Liver (tissue), 10 donors: ENCODE measurements at places on chromosomes 5 and 9. TPM values are rescaled to one million over a fixed set of nuclear protein-coding genes. Genes with fewer than 3 reads are reported as not detected.

IFNA21 gene
- not detected for total RNA-seq

DOCK8 gene
- 22.6 TPM for total RNA-seq

DIPK1B gene
- 6.4 TPM for total RNA-seq

NXNL2 gene
- not detected for total RNA-seq

WHRN gene
- 1.9 TPM for total RNA-seq

FAM153A gene
- total RNA-seq: 0.70 TPM

NPR3 gene
- total RNA-seq: 3.2 TPM

GRCh38 chr5:135999406-136000139, 29.2 kb upstream of the TGFBI start:
- DNase-seq: no peak

DNA sequence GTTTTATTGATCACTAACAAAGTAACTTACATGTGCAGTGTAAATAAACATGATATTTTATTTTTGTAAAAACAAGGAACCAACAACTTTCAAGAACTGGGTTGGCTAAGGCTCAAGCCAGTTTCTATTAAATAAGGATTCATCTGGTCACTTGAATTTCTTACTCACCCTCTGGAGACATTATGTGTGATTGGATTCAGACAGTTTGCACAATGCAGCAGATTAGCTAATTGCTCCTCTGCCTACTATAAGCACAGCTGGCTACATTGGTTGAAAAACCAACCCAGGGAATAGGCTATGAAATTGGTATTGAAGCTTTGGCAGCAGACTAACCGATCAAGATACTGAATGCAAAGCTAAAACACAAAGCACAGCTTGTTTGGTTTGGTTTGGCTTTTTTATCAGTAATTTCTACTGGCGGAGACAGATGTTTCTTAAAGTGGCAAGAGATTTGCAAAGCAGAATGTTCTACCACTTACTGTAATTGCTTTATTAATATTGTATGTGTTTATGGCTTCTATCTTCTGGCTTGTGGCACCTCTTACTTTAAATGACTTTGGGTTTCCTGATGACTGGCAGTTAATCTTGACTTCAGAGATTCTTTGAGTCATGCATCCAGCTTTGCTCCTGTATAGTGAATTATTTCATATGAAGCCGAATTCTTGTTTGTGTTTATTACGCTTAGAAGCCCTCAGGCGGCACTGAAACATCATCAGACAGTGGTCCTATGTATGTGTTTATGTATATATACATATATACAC, 231.5 kb downstream of the MPDZ start:
- no peak for DNase-seq

DNA sequence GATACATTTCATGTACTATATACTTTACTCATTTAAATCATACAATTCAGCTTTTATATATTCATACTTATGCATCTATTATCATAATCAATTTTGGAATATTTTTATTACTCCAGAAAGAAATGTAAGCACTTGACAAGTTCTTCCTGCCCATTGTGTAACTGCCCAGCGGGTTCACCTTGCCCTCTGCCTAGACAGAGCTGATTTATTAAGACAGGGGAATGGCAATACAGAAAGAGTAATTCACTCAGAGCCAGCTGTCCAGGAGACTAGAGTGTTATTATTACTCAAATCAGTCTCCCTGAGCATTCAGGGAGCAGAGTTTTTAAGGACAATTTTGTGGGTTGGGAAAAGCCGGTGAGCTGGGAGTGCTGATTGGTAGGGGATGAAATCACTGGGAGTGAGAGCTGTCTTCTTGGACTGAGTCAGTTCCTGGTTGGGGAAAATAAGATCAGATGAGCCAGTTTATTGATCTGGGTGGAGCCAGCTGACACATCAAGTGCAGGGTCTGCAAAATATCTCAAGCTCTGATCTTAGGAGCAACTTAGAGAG, 16.1 kb upstream of the SPIN1 start:
- no peak for DNase-seq

DNA sequence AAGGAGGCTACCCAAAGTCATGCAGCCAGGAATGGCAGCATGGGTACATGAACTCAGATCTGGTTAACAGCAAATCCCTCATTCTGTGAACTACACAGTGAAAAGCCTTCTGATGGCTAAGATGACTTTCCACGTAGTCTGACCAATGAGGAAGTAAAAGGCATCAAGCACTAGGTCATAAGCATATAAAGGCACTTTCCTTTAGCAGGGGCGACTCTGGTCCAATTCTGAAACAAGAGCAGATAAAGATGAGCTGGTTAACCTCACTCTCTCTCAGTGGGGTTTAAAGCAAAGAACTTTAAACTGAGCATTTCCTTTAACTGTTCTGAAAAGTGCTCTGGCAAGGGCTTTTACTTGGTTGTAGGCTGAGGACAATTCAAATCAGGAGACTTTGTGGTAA, 21.1 kb downstream of the PSMB7 start:
- DNase-seq: no peak

GRCh38 chr9:33044677-33045282, 19.7 kb downstream of the DNAJA1 start:
- DNase-seq: peak; percentile 41

DNA sequence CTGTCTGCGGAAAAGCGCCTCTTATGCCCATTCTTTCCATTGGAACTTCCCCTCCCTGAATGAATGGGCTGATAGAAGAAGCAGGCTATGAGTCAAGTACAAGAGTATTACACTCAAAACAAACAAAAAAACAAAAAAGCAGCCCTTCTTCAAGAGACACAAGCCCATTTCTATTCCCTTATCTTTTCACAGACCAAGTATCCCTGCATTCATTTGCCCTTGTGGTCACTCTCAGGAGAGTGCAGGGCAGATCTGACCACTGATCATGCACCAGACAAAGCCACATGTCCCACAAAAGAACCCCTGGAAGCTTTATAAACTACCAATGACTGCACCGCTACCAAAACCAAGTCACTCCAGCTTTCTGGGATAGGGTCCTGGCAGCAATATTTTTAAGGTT, 262.5 kb upstream of the TAS2R1 start:
- no peak for DNase-seq

DNA sequence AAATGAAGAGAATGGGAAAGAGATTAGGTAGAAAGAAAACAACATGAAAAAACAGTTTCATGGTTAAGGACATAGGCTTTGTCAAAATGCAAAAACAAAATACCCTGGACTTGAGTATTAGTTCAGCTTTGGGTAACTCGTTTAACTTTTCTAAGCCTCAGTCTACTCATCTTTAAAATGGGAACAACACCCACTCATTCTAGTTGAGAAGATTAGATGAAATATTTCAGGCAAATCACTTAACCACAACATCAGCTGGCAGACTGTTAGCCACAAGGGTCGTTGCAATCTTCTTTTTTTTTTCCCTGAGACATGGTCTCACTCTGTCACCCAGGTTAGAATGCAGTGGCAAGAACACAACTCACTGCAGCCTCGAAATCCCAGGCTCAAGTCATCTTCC, 185.6 kb downstream of the DCP2 start:
- DNase-seq: no peak

- no peak for DNase-seq
These were observed 65.0 kb downstream of the TTLL11 start for GRCh38 chr9:122028089-122028488.

GRCh38 chr5:16586556-16586955, 30.2 kb downstream of the RETREG1 start:
- no peak for DNase-seq

DNA sequence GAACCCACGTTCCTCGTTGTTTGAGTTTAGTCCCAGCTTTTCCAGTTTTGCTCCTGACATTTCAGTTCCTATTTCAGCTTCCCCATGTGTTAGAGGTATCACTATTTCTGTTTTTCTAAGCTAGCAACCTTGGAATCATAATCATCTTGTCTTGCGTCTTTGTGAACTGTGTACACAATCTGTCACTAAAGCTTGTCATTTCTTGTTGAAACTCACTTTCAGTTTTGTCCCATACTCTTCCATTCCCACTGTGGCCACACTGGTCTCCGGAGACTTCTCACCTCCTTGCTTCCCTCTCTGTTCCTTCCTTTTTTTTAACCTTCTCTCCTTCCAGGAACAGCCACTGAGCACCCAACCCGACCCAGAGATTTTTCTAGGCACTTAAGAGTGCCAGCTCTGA, 36.9 kb downstream of the TGFBR1 start:
- DNase-seq: no peak

DNA sequence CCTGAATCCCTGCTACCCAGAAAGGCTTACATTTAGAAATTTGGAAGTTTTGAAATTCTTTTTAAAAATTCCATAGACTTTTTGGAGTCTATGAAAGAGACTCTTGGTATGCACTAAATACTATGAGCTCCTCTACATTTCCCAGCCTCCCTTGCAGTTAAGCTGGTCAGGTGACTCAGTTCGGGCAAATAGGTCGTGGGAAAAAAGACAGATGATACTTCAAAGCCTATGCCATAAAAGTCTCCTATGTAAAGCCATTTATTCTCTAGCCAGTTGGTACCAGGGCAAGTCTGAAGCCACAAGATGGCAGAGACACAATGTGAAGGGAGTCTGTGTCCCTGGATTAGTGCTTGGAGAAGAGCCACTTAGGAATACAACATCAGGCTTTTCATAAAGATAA, 101.8 kb downstream of the BOD1 start:
- DNase-seq: no peak

- DNase-seq: no peak
These were observed 634.5 kb downstream of the BRINP1 start for GRCh38 chr9:118734696-118735095.

- no peak for DNase-seq
These were observed 358.6 kb upstream of the PAPPA start for GRCh38 chr9:115794921-115795475.

- peak; percentile 64 for DNase-seq
These were observed 663 bp upstream of the SMIM27 start for GRCh38 chr9:32551276-32552051.

DNA sequence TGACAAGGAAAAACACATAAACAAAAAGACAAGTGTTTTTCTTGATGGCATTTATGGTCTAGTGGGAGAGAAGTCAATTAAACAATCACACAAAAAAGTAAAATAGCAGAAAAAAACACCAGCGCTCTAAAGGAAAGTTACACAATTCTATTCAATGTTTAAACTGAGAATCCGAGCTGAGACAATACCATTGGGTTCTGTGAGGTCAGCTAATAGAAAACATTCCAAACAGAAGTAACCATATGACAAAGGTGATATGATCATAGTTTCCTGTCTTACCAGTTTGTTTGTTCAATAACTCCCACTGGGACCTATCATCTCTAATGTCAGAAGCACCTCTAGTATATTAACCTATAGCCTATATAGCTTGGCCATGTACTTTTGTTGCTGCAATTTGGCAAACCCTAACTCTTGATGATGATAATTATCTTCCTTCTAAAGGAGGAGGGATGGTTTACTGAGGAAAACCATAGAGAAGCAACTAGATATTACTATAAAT, 1030.0 kb downstream of the CDH12 start:
- DNase-seq: no peak
